Left colon (tissue), 2 donors: ENCODE measurements at places on chromosomes 3 and 15.

DNA sequence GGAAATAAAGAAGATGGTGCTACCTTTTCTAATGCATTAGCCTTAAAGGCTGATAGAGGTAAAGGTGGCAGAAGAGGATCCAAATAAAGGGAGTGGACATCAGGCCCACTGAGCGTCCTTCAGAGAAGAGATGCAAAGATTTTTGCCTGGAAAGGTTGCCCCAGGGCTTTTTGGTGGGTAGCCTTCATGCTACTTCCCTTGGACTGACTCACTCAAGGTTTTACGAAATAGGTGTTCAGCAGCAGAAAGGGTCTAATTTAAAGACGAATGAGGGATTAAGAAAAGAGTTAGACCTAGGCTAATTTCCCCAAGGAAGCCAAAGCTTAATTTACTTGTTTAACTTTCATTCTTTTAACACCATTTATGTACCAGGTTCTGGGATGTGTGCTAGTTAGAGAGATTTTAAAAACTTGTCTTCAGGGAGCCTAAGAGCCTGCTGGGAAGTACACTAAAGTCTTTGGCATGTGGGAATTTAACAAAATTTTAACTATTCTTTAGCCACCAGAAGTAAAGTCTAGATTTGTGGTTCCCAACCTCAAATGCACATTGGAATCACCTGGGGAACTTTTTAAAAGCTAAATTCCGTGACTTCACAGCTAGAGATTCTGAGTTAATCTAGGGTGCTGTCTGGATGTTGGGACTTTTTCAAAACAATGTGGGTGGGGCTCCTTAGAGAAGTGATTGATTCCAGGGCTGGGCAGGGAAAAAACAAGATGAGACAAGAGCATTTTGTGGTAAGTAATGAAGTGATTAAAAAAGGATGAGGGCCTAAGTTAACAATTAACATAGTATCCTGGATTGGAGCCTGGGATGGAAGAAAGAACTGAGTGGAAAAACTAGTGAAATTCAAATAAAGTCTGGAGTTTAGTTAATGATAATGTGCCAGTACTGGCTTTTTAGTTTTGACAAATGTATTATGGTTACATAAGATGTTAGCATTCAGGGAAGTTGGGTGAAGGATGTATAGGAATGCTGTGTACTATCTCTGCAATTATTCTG lies 3.4 kb downstream of the IL20RB start:
- no peak for DNase-seq

DNA sequence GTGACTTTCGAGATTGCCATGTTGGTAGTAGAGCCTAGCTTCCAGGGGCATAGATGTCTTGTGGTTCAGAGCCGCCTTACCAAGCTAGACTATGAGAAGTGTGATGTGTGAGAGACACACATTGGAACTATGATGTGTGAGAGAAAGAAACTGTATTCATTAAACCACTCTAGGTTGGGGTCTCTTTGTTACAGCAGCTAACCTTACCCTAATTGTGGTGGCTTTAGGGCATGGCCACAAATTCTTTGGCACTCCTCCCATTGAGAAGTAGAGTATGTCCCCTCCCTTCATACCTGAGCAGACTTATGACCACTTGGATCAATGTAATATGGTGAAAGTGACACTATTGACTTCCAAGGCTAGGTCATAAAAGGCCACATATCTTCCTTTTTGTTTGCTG lies 35.3 kb upstream of the CDV3 start:
- DNase-seq: no peak

DNA sequence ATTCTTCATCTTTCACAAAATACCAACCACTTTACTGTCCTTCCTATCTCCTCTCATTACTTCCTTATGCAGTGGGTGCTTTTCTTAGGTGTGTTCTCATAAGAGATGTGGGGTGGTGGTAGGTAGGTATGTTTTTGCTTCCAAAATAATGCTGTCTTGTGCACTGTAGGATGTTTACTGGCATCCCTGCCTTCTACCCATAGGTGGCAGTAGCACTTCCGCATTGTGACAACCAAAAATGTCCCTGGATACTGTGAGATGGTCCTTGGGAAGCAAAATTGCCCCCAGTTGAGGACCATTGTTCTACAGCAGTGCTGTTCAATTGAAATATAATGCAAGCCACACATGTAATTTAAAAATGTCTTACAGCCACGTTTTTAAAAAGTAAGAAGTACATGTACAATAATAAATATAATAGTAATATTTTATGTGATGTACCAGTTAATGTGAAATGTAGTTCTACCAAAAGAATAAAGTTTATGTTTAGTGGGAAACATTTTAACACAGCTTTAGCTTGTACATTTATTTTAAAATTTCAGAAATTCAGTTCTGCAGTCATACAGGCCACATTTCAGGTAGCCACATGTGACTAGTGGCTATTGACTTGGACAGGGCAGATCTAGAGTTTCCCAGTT lies 75.2 kb downstream of the NEO1 start:
- DNase-seq: no peak

- no peak for DNase-seq
Measured at GRCh38 chr3:122660297-122660974, 20.2 kb upstream of the PARP14 start.

DNA sequence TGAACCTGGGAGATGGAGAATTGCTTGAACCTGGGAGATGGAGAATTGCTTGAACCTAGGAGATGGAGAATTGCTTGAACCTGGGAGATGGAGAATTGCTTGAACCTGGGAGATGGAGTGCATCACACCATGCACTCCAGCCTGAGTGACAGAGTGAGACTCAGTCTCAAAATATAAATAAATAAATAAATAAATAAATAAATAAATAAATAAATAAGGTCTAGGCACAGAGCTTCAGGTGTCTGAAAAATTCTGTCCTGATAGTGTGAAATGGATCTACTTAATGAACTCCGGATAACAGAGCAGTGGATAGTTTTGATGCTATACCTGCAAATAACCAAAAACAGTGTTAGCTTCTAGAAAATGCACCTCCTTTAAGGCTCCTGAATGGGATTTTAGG lies 24.3 kb upstream of the NUDT16 start:
- DNase-seq: no peak

GRCh38 chr3:190166948-190167347 lies 46.3 kb upstream of the P3H2 start:
- no peak for DNase-seq

GRCh38 chr3:152638707-152639450 lies 196.1 kb upstream of the P2RY1 start:
- DNase-seq: no peak

- no peak for DNase-seq
Measured at GRCh38 chr15:43194795-43195194, 9.6 kb downstream of the CCNDBP1 start.

DNA sequence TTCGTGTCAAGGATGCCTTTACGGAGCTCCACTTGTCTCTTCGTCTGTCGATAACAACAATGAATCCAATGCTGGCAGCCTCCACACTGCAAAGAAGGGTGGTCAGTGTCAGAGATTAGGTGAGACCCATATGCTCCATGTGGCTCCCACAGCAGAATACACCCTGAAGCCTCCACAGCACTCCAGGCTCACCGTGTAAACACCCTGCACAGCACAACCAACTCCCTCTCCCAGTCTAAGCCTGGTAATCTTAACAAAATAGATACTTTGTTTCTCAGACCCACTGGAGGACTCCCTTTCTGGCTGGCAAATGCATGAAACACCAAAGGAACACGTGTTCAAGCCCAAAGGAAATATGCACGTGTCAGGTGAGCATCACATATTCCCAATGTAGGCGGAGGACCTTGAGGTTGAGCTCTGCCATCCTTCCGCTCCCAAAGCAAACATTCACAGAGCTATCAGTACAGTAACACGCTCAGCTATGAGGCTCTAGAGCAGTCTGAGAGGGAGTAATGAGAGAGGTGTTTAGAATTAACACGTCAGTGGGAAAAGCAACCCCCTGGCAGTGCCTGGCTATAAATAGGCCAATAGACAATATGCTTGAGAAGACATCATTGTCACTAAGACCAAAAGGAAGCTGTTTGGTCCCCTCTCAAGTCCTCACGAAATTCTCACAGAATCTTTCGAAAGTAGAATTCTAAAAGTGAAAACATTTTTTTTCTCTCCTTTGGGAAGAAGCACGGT lies 86.7 kb downstream of the MCF2L2 start:
- DNase-seq: no peak

- no peak for DNase-seq
Measured at GRCh38 chr3:98918586-98918985, 17.1 kb upstream of the DCBLD2 start.

DNA sequence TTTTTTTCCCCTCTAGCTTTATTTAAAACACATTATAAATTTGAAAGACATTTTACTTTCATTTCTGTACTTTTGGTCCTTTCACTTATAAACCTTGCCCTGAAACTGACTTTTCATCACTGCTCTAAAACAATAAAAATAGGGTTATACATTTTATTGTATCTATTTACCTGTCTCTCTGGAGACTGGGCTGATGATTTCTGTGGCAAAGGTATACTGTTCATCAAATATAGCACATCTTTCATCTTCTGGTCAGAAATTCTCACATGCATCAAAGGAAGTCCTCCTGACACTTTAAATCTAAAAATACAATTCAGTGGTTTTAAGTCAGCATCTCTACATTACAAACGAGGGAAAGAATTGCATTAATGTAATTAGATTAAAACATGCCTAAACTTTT lies 86.1 kb downstream of the VPS13C start:
- DNase-seq: no peak

DNA sequence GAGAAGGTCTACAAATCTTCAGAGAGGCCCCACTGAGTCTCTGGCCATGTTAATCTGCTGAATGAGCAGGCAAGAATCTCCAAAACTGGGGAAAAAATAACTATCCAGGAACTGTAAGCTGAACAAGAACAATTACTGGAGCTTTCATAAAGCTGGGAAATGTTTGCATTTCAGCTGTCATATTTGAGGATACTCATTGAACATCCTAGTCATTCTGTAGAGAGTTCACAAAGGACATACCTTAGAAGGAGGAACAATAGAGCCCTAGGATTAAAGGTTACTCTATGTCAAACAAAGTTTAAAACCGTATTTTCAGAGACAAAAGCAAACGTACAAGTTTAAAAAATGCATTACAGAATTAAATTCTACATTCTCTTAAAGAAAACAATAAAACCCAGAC lies 257.5 kb downstream of the SCAPER start:
- no peak for DNase-seq

DNA sequence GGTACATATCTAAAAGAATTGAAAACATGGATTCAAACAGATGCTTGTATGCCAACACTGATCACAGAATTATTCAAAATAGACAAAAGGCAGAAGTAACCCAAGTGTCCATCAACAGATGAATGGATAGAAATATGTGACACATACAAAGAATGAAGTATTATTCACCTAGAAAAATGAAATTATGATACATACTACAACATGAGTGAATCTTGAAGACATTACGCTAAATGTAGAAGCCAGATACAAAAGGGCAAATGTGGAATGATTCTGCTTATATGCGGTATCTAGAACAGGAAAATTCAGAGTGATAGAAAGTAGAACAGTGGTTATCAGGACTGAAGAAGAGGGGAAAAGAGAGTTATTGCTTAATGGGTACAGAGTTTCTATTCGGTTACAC lies 26.2 kb upstream of the SLC12A8 start:
- DNase-seq: no peak

DNA sequence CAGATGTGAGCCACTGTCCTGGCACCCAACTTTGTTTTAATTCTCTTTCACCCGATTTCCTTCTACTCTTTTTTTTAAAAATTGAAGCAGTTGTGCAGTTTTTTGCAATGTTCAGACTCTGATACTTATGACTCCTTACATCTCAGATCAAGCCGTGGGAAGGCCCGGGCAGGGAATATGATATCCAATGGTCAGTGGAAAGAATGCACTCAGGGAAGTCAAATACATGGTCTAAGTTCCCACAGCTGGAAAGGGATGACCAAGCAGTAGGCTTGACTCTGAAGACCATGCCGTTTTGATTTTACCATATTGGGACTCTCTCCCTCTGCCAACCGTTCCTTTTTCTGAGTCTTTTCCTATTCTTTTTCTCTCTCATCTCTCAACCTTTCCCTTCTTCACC lies 157.2 kb downstream of the RPLP1 start:
- DNase-seq: no peak

- DNase-seq: no peak
Measured at GRCh38 chr3:41612853-41613252, 349.1 kb downstream of the ULK4 start.

DNA sequence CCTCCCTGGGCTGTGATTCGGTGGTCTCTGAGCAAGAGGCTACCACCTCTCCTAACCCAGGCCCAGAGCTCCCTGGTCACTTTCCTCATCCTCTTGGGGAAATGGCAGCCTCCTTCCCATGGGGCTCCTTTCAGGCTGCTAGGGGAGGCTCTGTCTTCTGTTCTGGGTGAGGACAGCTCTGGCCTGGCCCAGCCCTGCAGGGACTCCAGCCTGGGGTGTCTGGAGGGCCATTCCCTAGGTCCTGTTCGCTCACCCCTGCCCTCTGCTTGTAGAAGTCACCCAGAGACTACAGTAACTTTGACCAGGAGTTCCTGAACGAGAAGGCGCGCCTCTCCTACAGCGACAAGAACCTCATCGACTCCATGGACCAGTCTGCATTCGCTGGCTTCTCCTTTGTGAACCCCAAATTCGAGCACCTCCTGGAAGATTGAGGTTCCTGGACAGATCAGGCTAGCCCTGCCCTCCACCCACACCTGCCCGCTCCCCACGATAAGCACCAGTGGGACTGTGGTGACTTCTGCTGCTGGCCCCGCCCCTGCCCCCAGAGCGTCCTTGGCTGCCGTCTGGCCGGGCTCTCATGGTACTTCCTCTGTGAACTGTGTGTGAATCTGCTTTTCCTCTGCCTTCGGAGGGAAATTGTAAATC lies 30.9 kb downstream of the PRKCD start:
- no peak for DNase-seq

GRCh38 chr3:61981060-61981459 lies 392.3 kb downstream of the FEZF2 start:
- DNase-seq: no peak

GRCh38 chr3:13998831-13999230 lies 119.0 kb upstream of the WNT7A start:
- DNase-seq: no peak

- no peak for DNase-seq
Measured at GRCh38 chr3:134075846-134076245, 46.1 kb upstream of the SLCO2A1 start.

DNA sequence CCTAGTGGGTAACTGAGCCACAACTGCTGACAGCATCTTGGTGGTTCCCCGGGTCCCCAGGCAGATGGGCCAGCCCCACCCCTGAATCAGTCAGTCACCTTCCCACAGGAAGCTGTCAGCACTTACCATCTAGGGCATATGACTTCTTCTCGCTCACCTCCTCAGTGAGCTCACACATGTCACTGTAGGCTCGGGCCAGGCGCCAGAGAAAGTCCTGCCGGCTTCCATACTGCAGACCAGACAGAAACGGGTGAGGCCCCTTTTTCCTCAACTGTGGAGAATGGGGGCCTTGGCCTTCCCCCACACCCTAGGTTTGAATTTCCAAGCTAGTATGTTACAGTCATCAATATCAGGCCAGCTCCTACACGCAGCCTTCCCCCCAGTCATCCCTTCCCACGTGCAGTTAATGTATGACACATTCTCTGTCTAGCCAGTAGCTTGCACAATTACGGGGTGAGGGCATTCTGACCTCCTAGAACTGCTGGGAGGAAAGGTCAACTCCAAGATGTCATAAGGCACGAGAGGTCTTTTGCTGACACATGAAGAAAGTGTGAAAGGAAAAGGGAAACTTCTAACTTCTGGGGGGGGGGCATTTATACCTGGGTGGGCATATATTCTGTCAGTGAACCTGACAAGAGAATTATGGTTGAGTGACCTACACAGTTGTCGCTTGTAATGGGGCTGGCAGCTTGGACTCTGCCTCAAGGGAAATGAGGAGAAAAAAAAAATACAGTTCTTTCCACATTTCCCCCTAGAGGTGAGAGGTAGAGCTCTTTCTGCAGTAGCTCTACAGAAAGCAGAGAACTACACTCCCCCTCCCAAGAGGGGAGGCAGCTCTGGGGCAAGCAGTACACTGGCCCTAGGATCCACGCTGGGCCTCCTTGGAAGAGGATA lies 10.9 kb downstream of the RMDN3 start:
- no peak for DNase-seq
